NCI-H1694 treated with DMSO at 0.1 percent for 48 hours (cell line): ENCODE measurements at places on chromosomes 11 and 22.

DNA sequence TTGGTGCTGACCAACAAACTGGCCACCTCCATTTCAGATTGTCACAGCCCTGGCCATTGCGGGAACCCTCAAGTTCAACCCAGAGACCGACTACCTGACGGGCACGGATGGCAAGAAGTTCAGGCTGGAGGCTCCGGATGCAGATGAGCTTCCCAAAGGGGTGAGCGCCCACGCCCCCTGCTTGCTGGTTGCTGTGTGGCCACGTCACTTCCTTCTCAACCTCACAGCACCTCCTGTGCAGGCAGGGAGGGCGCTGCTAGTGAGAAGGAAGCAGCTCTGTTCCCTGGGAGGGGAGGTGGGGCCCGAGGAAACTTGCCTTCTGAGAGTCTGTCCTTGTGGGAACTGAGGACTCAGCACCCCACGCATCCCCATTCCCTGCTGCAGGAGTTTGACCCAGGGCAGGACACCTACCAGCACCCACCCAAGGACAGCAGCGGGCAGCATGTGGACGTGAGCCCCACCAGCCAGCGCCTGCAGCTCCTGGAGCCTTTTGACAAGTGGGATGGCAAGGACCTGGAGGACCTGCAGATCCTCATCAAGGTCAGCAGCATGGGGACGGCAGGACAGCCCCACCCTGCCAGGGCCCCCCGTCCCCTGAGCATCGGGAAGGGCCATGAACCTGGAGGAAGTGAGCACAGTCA is 19.3 kb downstream of the POLR3H start:
- no peak for DNase-seq

DNA sequence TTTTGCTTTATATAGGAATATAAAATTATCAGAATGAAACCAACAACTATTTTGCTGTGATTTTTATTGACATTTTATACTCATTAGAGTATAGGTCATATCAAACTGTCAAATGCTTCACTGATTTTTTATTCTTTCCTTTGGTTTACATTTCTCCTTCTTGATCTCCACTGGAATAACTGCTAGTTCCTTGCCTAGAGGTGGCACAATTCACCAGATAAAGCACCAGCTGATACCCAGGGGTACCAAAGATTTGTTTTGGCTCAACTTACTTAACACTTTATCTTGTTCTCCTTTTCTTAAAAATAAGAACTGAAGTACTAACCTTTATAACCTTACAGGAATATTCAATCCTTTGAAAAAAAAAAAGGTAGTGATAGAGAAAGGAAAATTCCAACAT is 725.1 kb upstream of the CHORDC1 start:
- no peak for DNase-seq

DNA sequence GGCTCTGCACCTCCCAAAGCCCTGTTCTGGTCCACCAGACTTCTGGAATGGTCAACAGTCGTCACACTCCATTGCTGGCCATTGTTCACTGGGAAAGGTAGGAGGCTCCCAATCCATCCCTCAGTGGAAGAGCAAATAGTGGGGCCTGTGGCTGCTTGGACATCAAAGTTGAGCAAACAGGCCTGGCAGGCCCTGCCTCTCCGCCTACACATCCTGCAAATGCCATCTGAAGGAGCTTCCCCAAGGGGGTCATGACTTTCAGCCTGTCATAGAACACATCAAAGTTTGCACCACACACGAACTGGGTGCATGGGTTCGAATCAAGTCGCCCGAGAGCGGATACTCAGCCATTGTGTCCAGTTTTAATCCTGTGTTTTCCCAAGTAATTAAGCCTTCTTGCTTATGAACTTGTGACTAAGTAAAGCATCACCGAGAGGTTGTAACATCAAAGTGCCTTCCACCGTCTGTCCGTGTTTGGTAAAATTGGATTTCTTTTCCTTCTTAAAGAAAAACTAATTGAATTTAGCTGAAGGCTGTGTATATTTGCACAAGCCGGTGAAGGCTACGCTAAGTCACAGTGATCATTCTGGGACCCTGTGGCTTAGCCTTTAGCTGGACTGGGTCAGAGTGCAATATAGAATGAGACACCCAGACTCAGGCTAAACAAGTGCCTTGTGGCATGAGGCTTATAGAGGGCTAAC is 36.1 kb downstream of the CLPB start:
- no peak for DNase-seq

GRCh38 chr11:61994981-61995380 is 27.5 kb upstream of the FTH1 start:
- DNase-seq: no peak

- DNase-seq: no peak
These were observed 25.9 kb upstream of the PDE2A start for GRCh38 chr11:72700146-72700545.

DNA sequence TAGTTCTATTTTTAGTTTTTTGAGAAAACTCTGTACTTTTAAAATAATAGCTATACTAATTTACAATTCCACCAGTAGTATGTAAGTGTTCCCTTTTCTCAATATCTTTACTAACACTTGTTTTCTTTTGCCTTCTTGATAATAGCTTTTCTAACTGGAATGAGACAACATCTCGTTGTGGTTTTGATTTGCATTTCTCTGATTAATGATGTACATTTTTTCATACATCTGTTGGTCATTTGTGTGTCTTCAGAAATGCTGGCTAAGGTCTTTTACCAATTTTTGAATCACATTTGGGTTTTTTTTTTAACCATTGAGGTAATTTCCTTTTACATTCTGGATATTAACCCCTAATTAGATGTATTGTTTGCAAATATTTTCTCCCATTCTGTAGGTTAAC is 258.9 kb downstream of the DYNC2H1 start:
- DNase-seq: no peak

GRCh38 chr11:78446210-78446609 is 28.6 kb upstream of the GAB2 start:
- DNase-seq: no peak

DNA sequence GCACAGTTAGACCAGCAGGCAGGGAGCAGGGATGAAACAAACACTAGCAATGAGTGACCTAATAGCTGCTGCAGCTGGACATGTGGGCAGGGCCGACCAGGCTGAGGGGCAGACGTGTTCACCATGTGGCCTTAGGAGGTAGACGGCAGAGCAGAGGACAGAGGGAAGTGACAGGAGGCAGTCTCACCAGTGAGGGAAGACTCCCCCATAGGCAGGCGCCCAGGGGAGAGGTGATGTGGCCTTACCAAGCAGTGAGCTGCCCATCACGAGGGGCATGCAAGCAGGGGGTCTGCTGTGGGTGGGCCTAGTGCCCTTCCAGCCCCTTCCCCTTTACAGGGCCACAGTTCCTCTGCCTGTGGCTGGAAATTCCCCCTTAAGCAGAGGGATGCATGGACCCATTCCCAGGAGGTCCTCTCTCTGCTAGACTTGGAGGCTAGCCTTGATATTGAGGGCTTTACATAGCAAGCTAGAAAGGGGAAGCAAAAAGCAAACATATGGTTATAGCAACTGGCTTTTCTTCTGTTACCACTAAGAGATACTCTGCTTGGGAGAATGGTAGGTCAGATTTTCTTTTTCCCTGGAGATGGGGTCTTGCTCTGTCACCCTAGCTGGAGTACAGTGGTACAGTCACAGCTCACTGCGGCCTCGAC is 67.6 kb downstream of the MPPED1 start:
- no peak for DNase-seq

DNA sequence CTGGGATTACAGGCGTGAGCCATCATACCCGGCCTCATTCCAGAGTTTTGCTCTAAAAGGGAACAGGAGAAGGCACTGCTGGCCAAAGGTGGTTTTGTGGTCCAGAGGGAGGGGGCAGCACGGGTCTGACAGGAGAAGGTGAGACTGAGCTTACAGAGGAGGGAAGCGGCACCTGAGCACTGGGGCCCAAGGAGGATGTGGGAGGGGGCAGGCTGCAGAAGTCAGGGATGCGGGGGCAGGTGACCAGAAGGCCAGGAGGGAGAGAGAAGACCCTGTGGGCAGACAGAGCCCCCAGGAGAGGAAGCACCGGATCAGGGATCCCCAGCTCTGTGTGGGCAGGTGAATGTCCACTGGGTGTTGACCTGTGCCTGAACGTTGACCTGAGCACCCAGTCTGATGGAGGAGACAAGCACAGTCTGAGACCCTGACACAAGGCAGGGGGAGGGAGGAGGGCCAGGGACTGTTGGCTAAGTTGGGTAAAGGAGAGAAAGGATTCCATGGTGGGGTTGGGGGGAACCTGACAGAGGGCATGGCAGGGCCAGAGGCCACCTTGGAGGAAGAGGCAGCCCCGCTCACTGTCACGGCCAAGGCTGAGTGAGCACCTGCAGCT is 12.0 kb upstream of the PRR5 start:
- no peak for DNase-seq

- DNase-seq: no peak
These were observed 17.4 kb downstream of the ARVCF start for GRCh38 chr22:19998991-19999820.

- peak; percentile 22 for DNase-seq
These were observed 27.1 kb downstream of the SDHD start for GRCh38 chr11:112113539-112114457.

DNA sequence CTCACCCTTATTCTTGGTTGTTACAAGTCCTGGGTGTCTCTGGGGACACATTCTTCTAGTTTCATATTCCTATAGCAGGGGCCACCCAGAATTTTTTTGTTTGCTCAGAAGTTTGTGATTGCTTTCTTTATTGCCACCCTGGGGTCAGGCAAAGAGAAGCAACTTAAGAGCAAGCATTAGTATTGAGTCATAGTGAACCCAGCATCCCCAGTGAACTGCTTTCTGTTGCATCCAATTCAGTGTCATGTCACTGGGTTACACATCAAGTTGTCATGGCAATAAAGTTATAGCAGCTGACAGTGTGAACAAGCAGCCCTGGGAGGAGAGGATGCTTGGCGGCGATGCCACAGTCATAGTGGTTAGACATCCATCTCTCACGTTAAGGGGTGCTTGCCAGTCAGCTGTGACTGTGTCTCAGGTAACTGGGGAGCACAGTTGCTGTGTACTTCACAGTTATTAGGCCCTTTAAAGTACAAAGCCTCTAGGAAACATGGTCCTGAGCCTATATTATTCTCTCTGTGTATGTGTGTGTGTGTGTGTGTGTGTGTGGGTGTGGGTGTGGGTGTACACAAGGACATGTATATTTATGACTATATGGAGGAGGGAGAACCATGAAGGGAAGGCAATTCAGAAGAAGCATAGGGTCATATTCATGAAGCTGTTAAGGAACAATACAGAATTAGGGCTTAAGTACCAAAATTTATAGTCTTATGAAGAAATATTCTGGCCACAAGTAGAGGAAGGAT is 52.5 kb downstream of the TRIM44 start:
- no peak for DNase-seq

- no peak for DNase-seq
These were observed 961 bp downstream of the IPO7 start for GRCh38 chr11:9385327-9385899.

GRCh38 chr11:73387594-73388264 is 11.5 kb downstream of the RELT start:
- no peak for DNase-seq

DNA sequence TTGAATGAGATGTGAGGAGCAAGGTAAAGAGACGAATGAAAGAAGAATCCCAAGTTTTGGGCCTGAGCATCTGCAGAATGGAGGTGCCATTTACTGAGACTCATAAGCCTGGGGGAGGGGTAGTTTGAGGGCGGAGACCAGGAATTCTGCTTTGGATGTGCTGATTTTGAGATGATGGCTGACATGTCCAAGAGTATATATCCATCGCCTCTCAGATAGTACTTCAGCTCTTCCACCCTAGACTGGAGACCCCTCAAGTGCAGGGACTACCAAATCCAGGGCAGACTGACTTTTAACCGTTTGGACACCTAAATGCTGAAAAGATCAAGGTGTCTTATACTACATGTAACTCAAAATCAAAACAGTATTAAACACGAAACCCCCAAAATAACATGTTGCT is 1.3 kb upstream of the SDF2L1 start:
- no peak for DNase-seq

- no peak for DNase-seq
These were observed 20.2 kb downstream of the MPPED1 start for GRCh38 chr22:43431808-43432554.

DNA sequence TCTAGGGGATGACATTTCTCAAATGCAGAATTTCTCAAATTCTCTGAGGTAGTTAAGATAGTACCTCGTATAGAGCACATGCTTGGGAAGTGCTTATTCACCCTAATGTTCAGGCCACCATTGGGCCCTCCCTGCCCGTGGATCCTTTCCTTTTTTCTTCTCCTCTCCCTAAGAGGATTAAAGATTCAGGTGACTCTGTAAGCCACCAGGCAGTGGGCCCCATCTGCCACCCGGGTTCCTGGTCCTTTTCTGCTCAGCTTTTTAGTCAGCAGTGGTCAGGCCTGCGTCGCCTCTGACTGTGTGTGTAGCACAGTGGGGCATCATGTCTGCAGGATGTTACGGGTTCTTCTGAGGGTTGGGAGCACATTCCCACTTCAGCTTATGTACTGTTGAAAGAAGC is 7.2 kb downstream of the CEP164 start:
- no peak for DNase-seq

DNA sequence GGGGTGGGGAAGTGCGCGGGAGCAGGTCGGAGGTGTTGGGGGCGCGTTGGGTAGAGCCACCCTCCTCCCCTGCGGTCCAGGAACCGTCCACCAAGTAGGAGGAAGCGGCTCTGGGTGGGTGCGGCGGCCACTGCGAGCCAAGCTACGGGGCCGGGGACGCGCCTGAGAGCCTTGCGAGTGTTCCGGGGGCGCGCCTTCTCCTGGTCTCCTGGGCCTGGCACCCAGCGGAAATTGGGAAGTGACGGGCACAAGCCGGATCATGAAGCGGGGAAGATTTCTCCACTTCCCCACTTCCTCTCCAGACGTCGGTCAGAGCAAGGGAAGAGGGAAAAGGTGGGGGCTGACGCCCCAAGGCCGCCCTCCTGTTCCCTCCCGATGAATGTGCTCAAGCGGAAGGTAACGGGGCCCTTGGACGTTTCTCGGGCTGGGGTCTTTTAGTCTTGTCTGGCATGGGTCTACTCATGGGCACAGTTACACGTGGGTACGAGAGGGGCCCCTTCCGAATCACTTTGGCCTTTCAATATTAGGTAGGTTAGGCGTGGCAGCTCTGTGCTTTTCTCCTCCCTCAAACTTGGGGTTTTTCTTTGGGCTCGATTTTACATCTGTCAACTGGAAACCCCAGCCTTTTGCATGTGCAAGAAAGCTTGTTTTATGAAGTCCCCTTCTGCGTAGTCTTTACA is 865 bp downstream of the RBM14 start:
- no peak for DNase-seq

GRCh38 chr11:79092791-79093353 is 348.0 kb downstream of the TENM4 start:
- DNase-seq: no peak

GRCh38 chr22:27878541-27878940 is 40.5 kb downstream of the PITPNB start:
- no peak for DNase-seq

- DNase-seq: no peak
These were observed at the start of gene KIAA0930 for GRCh38 chr22:45240810-45241631. Gene KIAA0930, minus strand, starts transcription at chr22:45240894. Its CDS starts 191 bp downstream, at chr22:45240703.

DNA sequence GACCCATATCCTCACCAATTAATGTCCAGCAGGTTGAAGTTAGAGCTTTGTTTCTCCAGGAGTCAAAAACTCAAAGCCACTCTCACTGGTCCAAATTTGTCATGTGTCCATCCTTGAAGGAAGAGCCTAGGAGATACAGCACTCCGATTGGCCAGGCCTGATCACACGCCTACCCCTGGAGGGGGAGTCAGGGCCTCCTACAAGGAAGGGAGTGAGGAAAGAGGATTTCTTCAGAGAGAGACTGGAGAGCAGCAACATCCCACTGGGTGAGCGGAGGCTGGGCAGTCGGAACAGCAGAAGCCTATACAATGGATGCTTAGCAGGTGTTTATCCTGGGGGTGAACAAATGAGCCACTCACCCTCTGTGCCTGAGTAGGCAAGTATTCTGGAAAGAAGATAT is 113.9 kb downstream of the TRIM29 start:
- no peak for DNase-seq
